ENCODE measurements at places on chromosomes 2 and 18.
A peak's percentile ranks its signal among the peaks of the same experiment; 100 is the strongest.

DNA sequence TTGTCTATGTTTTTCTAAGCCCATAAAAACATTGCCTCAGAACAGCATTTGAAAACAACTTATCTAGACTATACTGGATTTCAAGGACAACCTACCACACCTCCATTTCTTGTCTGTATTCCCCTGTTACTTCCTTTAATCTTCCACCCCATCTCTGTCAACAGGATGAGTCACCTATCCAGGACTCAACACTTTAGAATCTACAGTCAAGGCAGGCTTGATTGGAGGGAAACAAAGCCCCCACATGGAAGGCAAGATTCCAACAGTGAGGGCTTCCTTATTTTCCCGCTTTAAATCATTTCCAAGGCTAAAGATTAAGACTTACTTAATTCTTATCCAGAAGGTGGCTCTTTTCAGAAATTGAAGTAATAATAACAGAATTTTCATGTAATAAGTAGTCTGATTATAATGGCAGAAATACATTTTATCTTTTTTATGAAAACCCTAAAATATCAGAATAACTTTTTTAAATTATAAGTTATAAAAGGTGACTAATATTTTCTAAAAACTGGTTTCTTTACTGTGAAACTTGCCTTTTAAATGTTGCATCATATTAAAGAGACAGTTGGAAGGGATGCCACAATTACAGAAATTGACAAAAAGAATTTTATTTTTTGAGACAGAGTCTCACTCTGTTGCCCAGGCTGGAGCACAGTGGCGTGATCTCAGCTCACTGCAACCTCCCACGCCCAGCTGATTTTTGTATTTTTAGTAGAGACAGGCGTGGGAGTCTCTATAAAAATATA is 138.7 kb upstream of the CCDC150 start:
- peak; percentile 60 for DNase-seq

GRCh38 chr2:184628051-184628450 is 29.7 kb downstream of the ZNF804A start:
- no peak for DNase-seq

DNA sequence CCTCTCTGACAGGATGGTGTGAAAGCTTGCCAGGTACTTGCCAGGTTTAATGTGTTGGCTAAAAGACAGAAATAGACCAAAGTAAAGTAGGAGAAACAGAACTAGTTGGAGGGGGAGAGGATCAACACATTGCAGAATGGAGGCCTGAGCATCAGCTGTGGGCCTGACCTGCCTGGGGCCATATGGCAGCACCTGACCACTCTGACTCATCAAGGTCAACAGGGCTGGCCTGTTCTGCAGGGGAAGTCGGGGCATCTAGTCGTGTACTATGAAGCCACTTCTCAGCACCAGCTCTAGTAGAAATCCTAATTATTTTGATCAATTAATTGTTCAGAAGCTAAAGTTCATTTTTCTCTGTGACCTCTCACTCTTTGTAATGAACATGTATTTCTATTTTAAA is 35.8 kb upstream of the NOSTRIN start:
- peak; percentile 48 for DNase-seq

- no peak for DNase-seq
Measured at GRCh38 chr2:55118643-55119083, 68.4 kb upstream of the RTN4 start.

- no peak for DNase-seq
Measured at GRCh38 chr18:53994016-53994415, 230.5 kb downstream of the MBD2 start.

GRCh38 chr2:47008381-47009252 is 93.0 kb upstream of the MCFD2 start:
- no peak for DNase-seq

DNA sequence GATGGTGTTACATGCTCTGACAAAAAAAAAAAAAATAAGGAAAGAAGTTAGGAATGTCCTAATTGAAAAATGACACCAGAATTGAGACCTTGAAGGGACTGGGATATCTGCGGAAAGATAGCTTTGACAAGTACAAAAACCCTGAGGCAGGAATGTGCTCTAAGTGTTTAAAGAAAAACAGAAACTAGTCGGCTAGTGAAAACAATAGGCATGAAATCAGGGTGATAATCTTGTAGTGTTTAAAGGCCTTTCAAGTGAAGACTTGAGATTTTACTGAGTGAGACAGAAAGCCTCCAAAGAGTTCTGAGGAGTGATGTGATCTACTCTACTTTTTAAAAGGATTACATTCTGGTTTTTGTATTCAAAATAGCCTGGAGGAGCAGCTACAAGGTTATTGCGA is 107.4 kb downstream of the COBLL1 start:
- DNase-seq: no peak

GRCh38 chr2:48562281-48562680 is 32.3 kb downstream of the STON1 start:
- DNase-seq: no peak

GRCh38 chr2:126359494-126359893 is 296.5 kb upstream of the GYPC start:
- peak; percentile 1 for DNase-seq

GRCh38 chr2:44839771-44840502 is 101.6 kb upstream of the SIX3 start:
- no peak for DNase-seq

DNA sequence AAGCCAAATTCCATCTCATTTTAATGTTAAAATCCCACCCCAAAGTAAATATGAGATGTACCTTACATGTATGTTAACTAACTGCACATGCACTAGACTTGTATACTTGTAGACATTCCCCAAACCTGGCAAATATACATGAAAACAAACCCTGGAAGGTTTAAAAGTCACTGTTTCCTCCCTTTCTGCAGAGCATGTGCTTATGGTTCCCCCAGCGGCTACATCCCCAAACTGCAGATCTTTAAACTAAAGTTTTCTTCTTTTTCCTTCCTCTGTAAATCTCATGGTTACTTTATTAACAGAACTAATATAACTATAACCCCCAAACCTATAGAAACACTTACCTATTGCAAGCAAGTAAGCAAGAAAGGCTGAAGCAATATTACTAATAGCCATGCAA is 731.5 kb downstream of the LRP1B start:
- DNase-seq: no peak

GRCh38 chr18:6297875-6298274 is 116.8 kb downstream of the L3MBTL4 start:
- no peak for DNase-seq

- no peak for DNase-seq
Measured at GRCh38 chr2:23009545-23010149, 375.3 kb upstream of the KLHL29 start.

- no peak for DNase-seq
Measured at GRCh38 chr18:74126684-74127655, 20.7 kb downstream of the FBXO15 start.

DNA sequence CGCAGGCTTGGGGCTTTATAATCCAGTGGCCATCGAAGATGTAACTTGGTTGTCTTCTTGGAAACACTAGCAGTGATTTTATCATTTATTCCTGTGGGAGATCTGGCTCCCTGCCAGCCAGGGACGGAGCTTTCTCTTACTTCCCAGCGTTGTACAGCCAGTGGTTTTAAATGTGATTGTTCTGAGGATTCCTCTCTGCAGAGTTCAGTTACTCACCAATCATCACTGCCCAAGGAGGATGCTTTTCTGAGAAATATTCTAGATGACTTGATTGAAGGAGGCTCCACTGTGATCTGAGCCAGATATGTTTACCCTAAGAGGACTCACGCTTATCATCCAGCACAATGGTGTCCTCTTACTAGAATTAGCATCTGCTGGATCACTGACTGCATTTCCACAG is 744.3 kb downstream of the RNF144A start:
- DNase-seq: no peak

DNA sequence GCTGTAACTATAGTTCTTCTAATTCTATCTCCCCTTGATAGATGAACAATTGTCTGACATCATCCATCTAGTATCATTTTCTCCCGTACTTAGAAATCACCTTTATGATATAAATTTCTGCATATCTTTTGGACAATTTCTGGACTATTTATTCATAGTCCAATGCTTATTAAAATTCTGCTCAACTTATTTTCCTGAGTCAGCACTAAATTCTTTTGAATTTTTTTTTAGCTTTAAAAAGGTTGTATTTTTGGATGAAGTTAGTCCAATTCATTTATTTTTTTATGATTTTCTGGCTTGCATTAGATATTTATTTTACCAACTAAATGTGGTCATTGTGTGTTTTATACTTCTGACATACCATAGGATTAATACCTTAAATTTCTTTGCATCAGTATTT is 538.5 kb upstream of the DCC start:
- DNase-seq: no peak

- no peak for DNase-seq
Measured at GRCh38 chr2:96103761-96104486, 12.4 kb downstream of the ADRA2B start.

Data from epithelial cell of esophagus (primary cell).